ENCODE measurements at places on chromosomes 5 and 9.

DNA sequence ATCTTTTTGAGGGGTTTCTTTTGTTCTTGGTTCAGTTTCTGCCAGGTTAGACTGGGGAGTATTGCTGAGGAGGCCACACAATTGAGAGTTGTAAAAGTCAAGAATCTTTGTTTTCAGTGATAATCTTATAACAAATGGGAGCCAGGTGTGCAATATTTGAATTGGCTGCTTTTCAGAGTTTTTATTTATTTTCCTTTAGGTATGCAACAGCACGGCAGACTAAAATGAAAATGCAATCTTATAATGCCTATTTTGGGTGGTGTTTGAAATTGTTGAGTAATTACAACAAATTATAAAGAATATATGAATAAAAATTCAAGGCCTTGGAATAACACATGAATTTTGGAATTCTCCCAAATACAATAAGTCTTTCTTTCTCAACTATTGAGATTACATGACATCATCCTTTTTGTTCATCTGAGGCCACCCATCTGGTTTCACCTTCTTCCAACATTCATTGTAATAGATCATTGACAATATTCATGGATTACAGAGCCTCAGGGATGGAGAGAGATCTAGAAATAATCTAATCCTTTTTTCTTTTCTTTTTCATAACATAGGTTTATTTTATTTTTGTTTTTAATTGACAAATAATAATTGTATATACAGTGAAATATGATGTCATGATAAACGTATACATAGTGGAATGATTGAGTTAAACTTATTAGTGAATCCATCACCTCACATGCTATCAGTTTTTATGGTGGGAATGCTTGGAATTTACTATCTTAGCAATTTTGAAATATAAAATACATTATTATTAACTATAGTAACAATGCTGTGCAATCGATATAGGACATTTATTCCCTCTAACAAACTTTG, 1061.0 kb downstream of the NR2F1-AS1 start:
- H3K4me3 ChIP-seq = no peak overlapping the region
- peak overlapping the region; percentile 19 for H3K27ac ChIP-seq
- H3K4me1 ChIP-seq = peaks cover 17% of the 10 kb centered on the region
- no peaks in the 10 kb centered on the region for H3K36me3 ChIP-seq
- no peaks in the 10 kb centered on the region for H3K27me3 ChIP-seq

- no peak overlapping the region for H3K4me3 ChIP-seq
- H3K27ac ChIP-seq = no peak overlapping the region
- peaks cover 16% of the 10 kb centered on the region for H3K4me1 ChIP-seq
- H3K27me3 ChIP-seq = no peaks in the 10 kb centered on the region
- no peak for DNase-seq
- no peaks in the 10 kb centered on the region for H3K36me3 ChIP-seq
Measured at GRCh38 chr5:135996611-135997010, 32.2 kb upstream of the TGFBI start.

- peaks cover 3% of the 10 kb centered on the region for H3K4me1 ChIP-seq
- H3K36me3 ChIP-seq = no peaks in the 10 kb centered on the region
- H3K27ac ChIP-seq = no peak overlapping the region
- peak overlapping the region; percentile 54 for H3K4me3 ChIP-seq
Measured at GRCh38 chr5:173973616-173973969, 15.4 kb upstream of the C5orf47 start.

- no peaks in the 10 kb centered on the region for H3K36me3 ChIP-seq
- no peaks in the 10 kb centered on the region for H3K27me3 ChIP-seq
- H3K27ac ChIP-seq = peak overlapping the region; percentile 46
- peaks cover 75% of the 10 kb centered on the region for H3K4me1 ChIP-seq
- DNase-seq = peak; percentile 90
Measured at GRCh38 chr5:150642567-150642927, 2.1 kb downstream of the SYNPO start.

- H3K36me3 ChIP-seq = peaks cover 2% of the 10 kb centered on the region
- H3K4me1 ChIP-seq = peaks cover 4% of the 10 kb centered on the region
- no peak for DNase-seq
- H3K27me3 ChIP-seq = no peaks in the 10 kb centered on the region
- no peak overlapping the region for H3K4me3 ChIP-seq
Measured at GRCh38 chr9:112853882-112854585, 36.6 kb downstream of the SLC46A2 start.

- no peak overlapping the region for H3K27ac ChIP-seq
- H3K4me1 ChIP-seq = no peaks in the 10 kb centered on the region
- DNase-seq = no peak
- H3K4me3 ChIP-seq = no peak overlapping the region
- no peaks in the 10 kb centered on the region for H3K27me3 ChIP-seq
- no peaks in the 10 kb centered on the region for H3K36me3 ChIP-seq
Measured at GRCh38 chr5:115192098-115192497, 22.4 kb upstream of the TRIM36 start.

DNA sequence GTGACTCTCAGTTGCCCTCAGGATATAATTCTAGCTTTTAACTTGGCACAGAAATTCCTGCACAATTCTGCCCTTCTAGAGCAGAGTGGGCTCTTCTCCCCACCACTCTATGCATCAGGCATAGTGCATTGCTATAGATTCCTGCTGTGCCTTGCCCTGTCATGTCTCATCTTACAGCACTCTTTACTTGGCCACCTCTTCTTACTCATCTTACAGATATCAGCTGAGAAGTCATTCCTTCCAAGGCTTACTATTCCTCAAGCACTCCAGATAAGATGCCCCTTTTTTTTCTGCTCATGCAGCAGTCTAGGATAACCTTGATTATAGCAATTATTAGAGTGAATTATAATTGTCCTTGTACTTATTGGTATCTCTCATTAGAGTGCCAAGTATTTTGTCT, 5.6 kb downstream of the FAM221B start:
- no peak for DNase-seq
- peaks cover 6% of the 10 kb centered on the region for H3K4me1 ChIP-seq
- H3K27ac ChIP-seq = no peak overlapping the region
- no peak overlapping the region for H3K4me3 ChIP-seq
- H3K27me3 ChIP-seq = no peaks in the 10 kb centered on the region
- no peaks in the 10 kb centered on the region for H3K36me3 ChIP-seq

DNA sequence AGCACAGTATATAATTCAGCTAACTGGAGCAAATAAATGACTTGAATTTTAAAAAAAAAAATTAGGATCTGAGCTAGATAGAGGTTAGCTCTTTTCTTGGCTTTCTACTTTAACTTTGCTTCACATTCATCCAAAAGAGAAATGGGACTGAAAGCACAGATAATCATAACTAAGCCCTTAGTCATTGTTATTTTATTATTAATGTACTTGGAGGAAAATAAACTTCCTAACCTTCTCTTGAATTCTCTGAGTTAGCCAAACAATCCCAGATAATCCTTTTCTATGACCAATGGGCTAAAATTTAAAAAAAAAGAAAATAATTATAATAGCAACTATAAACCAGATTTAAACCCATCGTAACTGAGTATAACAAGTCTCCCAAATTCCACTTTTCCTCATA, 57.6 kb upstream of the RASA1 start:
- H3K4me1 ChIP-seq = peaks cover 3% of the 10 kb centered on the region
- H3K27ac ChIP-seq = no peak overlapping the region
- H3K36me3 ChIP-seq = no peaks in the 10 kb centered on the region
- H3K27me3 ChIP-seq = peaks cover 2% of the 10 kb centered on the region
- H3K4me3 ChIP-seq = no peak overlapping the region
